Epithelial cell of proximal tubule (primary cell): ENCODE measurements at places on chromosomes 3 and 15. TPM values are rescaled to one million over a fixed set of nuclear protein-coding genes. Genes with fewer than 3 reads are reported as not detected.

- no peak for DNase-seq
Measured at GRCh38 chr3:140911822-140912221, 29.8 kb upstream of the SLC25A36 start.

- DNase-seq, result no peak
Measured at GRCh38 chr15:41821831-41822230, 6.1 kb upstream of the JMJD7 start.

Gene AMT
- total RNA-seq, result 2.3 and 2.5 TPM in 2 replicates

DNA sequence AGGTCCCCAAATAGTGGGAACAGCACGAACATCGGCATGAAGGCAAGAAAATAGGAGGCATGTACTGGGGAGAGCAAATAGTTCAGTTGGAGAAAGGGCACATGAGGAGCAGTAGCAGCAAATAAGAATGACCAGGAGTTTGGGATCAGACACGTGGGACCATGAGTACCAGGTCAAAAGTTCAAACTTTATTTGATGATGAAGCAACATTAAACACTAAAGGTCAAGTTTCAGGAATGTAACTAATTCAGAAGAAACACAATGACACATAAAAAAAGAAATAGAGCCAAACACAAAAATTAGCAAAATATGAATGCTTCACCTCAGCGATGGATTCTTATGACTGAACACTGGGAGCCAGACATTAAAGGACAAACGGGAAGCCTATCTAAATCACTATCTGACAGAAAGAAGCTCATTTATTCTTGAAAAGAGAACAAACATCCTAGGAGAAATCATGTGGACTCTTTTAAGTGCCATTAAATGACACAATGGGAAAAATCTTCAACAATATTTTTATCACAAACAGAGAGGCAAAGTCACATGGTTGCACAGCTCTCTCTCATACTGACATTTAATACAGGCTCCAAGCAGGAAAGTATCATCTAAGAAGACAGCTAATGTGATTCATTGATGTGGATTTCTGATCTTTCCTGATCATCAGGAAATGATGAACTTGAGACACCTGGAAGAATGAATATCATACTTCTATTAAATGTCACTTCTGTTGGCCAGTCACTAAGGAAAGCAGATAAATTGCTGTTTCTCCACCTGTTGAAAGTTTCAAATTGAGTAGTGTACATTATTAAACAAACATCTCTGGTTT lies 216.9 kb upstream of the THBS1 start:
- DNase-seq, result no peak

- no peak for DNase-seq
Measured at GRCh38 chr15:72147418-72147817, 29.2 kb downstream of the SENP8 start.

- no peak for DNase-seq
Measured at GRCh38 chr3:100104817-100105413, 9.4 kb downstream of the FILIP1L start.

DNA sequence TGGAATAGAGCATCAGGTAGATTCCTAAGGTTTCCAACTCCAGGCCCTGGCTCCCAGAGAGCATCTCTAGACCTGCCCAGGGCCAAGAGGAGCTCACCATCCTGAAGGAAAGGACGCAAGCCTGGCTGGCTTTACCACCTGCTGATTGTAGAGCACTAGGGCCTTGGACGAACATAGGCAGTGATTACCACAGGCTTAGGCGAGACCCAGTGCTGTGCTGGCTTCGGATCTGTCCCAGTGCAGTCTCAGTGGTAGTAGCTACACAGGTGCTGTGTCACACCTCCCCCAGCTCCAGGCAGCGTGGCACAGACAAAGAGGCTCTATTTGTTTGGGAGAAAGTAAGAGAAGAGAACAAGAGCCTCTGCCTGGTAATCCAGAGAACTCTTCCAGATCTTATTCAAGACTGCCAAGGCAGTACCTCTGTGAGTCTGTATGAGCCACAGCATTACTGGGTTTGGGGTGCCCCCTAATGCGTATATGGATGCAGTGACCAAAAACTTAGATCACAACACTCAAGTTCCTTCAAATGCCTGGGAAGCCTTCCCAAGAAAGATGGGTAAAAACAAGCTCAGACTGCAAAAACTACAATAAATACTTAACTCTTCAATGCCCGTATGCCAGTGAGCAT lies 25.4 kb downstream of the ISG20 start:
- no peak for DNase-seq

Gene NEK10
- total RNA-seq, result 0.06 and 0.07 TPM in 2 replicates

Gene CCR8
- total RNA-seq, result not detected in 2 replicates

DNA sequence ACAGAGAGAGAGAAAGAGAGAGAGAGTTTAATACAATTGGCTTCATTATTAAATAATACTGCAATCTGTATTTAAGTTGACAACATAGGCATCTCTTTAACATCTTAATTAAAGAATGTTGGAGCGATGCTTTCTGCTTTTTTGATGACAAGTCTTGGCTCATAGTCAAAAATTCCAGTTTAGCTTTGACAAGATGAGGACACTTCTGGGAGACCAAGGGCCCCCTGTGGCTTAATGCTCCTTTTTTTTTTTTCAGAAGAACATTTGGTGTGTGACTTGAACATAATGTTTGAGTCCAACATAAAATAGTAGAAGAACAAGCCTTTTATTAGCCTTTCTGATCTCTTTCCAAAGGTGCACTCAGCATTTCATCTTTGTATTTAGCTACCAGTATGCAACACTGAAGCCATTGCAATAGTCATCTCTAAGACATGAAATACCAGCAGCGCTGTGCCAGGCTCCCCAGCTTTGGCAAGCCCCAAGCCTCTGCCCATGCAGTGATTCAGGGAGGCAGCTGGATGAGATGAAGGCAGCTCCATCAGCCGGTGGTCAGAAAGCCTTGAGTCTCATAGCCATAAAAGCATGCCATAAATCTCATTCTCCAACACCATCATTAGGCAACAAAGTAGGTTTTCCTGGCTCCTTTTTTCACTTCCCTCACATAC lies 349.4 kb upstream of the SEMA6D start:
- no peak for DNase-seq

DNA sequence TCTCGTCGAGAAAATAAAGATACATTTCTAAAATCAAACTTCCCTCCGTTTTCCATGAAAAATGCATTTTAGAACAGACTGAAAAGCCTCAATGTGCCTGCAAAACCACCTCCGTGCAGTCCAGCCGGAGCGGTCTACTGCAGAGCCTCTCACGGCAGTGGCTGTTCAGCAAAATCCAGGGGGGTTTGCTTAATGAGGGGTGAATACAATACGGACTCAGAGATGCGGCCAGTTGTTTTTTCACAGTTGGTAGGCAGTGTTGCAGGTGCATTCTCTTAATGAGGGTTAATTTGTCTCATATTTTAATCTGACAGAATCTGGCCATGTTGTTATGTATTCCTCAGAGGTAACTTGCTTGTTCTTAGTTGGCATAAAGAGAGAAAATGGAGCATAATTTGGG lies 223.0 kb downstream of the EBLN2 start:
- no peak for DNase-seq

- no peak for DNase-seq
Measured at GRCh38 chr3:16482770-16483531, 30.5 kb downstream of the RFTN1 start.

Gene DZIP1L
- total RNA-seq, result 5.9 and 9.7 TPM in 2 replicates

Gene SCG3
- not detected in 2 replicates for total RNA-seq

DNA sequence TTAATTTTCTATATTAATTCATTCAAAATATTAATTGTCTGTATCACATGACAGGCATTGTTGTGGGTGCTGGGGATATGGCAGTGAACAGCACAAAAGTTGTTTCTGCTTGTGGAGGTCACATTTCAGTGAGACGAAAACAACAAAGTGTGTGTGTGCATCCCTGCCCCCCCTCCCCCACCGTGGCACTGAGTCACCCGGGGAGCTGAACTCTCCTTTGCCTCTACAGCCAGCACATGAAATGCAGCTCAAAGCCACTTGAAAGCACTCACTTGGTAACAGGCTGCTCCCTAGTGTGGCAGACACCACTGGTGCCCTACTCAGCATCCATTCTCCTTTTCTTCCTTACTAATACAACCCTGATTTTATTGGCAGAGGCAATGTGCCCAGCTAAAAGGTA lies 16.9 kb upstream of the SCAMP5 start:
- no peak for DNase-seq

- no peak for DNase-seq
Measured at GRCh38 chr3:149509526-149509925, 35.0 kb downstream of the TM4SF4 start.

DNA sequence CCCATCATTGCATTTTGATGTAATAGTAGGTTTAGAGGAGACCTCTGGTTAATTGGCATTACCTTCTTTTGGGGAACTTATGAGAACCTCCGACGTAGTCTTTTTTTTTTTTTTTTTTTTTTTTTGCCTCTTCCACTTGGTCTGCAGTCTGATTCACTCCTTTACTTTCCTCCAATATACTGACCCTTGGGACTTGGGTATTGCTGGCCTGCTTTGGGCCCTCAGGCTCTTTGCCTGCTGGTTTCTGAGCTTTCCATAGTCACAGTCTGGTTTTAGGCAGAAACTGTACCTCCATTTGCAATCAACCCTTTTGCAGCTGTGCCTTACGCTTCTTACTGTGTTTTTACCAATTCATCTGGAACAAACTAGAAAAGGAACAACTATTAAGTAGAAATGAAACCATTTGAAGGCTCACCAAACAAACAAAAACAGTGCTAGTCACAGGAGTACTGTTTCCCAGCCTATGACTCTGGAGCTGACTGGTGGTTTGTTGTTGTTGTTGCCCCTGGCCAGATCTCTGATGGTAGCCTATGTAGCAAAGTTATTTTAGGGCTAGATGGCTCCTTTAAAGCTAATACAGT lies 272.8 kb downstream of the BBX start:
- no peak for DNase-seq

- DNase-seq, result no peak
Measured at GRCh38 chr15:48865370-48866079, 12.4 kb upstream of the EID1 start.

- no peak for DNase-seq
Measured at GRCh38 chr3:123186695-123187094, 15.0 kb upstream of the SEC22A start.

- no peak for DNase-seq
Measured at GRCh38 chr15:68769702-68770101, 51.0 kb downstream of the ANP32A start.

Gene TF
- under 0.01 TPM in 1 of 2 replicates, not detected in the other for total RNA-seq

DNA sequence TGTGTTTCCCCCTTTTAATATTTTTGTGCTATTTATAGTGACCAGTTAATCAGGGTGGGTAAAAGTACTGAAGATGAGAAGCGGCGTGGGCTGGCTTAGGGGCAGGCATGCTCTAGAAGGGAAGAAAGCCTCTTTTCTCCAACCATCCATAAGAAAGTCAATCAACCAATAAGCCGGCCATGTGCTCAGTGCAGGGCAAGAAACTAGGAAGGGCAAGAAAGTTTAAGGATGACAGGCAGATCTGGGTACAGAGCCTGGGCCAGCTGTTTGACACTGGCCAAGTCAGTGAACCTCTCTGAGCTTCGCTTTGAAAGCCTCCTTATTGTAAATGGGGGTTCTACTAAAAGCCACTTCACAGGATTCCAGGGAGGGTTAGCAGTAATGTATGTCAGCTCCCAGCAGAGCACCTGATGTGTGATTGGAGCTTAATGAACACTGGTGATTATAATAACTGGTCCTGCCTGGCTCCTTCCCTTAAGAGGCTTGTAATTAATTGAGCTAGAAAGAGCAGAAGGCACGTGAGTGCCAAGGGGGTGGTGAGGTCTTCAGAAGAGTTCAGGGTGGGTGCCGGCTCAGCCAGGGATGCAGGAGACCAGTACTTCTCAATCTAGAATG lies 5.7 kb upstream of the CHRNA3 start:
- DNase-seq, result no peak

Gene ARPP21
- total RNA-seq, result not detected in 2 replicates

Gene CYP1A2
- not detected in 2 replicates for total RNA-seq

- no peak for DNase-seq
Measured at GRCh38 chr3:99978221-99978620, 136.1 kb downstream of the FILIP1L start.

- DNase-seq, result no peak
Measured at GRCh38 chr15:70121624-70122302, 24.0 kb upstream of the TLE3 start.

- DNase-seq, result no peak
Measured at GRCh38 chr15:27676647-27677046, 422.5 kb downstream of the OCA2 start.

GRCh38 chr3:151504606-151505005 lies 43.7 kb upstream of the IGSF10 start:
- no peak for DNase-seq

DNA sequence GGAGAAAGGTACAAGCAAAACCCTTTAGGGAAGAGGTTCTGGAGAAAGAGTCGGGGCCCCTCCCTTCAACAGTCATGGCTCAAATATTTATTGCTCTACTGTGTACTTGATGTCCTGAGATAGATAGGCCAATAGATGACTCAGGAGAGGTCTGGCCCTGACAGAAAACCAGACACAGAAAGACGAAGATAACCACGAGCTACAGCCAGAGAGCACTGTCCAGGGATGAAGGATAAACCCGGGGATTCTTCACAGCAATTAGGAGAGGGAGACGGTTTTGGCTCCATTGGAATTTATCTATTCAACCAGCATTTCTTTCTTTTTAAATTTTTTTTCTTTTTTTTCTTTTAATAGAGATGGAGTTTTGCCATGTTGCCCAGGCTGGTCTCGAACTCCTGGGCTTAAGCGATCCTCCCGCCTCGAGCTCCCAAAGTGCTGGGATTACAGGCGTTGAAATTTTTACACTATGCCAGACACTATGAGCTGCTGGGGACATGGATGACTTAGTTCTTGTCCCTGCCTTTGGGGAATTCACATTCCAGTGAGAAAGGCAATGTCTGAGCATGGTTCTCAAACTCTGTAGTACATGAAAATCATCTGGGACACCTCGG lies 4.6 kb upstream of the CIDEC start:
- no peak for DNase-seq
